ENCODE measurements at places on chromosomes 3 and 15.

DNA sequence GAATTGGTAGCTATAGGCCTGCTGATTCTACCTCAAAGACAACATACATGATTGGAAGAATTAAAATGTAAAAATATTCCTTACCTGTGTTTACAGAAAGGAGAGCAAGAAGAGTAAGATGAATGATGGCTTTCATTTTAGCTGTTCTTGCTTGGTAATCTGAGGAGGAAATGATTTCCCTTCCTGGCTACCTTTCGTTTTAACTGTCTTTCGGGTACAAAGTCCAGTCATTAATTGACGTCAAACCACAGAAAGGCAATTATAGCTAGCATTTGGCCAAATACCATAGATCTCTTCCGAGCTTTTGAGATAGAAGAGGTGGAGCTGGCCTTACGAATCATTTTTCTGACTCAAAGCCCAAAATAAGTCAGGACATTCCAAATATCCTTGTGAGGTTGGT lies at the start of gene MUC13:
Gene MUC13 (minus strand): TSS at position 175 of the 400 bp plus-strand sequence. CDS start 39 bp downstream, at position 136.
- no peak for DNase-seq
- H3K27me3 ChIP-seq: no peaks in the 10 kb centered on the region
- no peaks in the 10 kb centered on the region for H3K4me1 ChIP-seq
- H3K36me3 ChIP-seq: no peaks in the 10 kb centered on the region
- no peak within 1 kb of the TSS for H3K4me3 ChIP-seq

DNA sequence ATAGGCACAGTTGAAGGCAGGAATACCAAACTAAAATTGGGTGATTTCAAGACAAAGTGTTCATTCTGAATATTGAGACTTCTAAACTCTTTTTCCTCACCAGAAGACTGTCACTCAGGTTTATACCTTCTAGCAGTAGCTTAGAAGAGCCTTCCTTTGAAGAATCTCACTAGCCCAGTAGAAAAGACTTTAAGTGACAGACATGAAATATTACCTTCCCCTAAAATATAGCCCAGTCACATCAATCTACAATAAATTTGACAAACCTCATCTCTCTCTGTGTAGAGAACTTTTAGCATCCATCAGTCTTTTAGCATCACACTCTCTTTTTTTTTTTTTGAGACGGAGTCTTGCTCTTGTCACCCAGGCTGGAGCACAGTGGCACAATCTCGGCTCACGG lies 97.5 kb downstream of the HERC1 start:
- H3K27me3 ChIP-seq: no peaks in the 10 kb centered on the region
- no peaks in the 10 kb centered on the region for H3K4me1 ChIP-seq
- H3K4me3 ChIP-seq: no peak overlapping the region
- DNase-seq: no peak
- no peak overlapping the region for H3K27ac ChIP-seq

DNA sequence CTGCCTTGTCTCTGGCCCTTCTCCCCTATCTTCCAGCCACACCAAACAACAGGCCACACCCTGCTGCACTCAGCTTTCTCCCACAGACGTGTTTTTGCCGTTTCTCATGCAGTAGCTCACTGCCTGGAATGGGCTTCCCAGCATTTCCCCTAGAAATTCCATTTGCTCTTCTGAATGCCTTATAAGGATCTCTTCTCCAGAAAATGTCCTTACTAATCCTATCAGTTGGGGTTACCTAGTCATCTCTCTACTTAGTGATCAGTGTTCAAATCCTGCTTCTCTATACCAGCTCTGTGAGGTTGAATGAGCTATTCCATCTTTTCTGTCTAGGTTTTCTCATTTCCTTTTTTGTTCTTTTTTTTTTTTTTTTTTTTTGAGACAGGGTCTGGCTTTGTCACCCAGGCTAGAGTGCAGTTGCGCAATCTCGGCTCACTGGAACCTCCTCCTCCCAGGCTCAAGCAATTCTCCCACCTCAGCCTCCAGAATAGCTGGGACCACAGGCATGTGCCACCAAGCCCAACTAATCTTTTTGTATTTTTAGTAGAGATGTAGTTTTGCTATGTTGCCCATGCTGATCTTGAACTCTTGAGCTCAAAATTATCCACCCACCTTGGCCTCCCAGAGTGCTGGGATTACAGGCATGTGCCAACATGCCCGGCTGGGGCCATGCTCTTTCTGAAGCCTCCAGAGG lies 98.2 kb upstream of the CHD2 start:
- no peaks in the 10 kb centered on the region for H3K36me3 ChIP-seq
- DNase-seq: no peak
- H3K4me1 ChIP-seq: peaks cover 4% of the 10 kb centered on the region
- H3K4me3 ChIP-seq: no peak overlapping the region
- H3K27me3 ChIP-seq: no peaks in the 10 kb centered on the region

GRCh38 chr15:81282911-81283310 lies 41.0 kb downstream of the STARD5 start:
- H3K27ac ChIP-seq: no peak overlapping the region
- H3K27me3 ChIP-seq: no peaks in the 10 kb centered on the region
- no peak overlapping the region for H3K4me3 ChIP-seq
- no peak for DNase-seq

- no peak overlapping the region for H3K27ac ChIP-seq
- DNase-seq: peak; percentile 4
- no peaks in the 10 kb centered on the region for H3K27me3 ChIP-seq
These were observed 433.8 kb upstream of the SUCLG2 start for GRCh38 chr3:68088216-68088615.

DNA sequence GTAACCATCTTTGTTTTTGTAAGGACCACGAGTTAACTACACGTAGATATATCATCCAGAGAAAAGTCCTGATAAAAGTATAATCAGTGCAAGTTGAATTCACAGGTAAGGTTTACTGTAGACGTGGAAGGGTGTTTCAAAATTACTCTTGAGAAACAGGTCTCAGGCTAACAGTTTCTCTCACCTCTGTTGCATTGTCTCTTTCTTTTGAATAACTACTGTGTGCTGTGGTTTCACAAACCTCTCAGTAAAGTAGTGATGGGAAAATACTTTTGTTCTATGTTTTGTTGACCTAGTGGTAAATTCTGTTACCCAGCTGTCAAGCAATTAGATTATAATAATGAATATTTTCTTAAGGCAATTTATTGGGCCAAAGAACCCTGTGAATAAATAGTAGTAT lies 75.2 kb downstream of the RBMS3 start:
- no peak overlapping the region for H3K4me3 ChIP-seq
- H3K27me3 ChIP-seq: no peaks in the 10 kb centered on the region
- no peaks in the 10 kb centered on the region for H3K4me1 ChIP-seq
- H3K36me3 ChIP-seq: no peaks in the 10 kb centered on the region
- H3K27ac ChIP-seq: no peak overlapping the region
